Activated naive CD8-positive, alpha-beta T cell treated with anti-CD3 and anti-CD28 coated beads for 36 hours (primary cell): ENCODE measurements at places on chromosomes 6 and 20. TPM values are rescaled to one million over a fixed set of nuclear protein-coding genes. Genes with fewer than 3 reads are reported as not detected.
A peak's percentile ranks its signal among the peaks of the same experiment; 100 is the strongest.

DNA sequence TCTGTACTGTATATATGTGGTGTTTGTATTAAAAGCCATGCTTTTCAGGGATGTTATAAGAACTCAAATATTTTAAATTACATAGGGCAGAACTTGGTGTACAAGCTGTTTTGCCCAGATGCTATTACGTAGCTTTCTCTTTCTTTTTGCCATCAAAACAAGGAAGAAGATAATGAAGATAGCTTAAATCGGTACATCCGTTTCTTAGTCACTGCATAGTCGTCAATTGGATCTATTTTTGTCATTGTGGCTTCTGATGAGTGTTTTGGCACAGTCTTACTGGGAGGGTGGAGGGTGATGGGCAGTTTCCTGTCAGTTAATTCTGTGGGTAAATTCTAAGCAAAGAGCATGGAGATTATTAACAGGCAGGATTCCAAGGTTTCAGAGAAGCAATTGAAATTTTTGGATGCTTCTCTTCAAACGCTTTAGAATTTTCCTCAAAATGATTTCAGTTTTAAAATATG, 649.1 kb upstream of the GJE1 start:
- peak; percentile 39 for DNase-seq

- DNase-seq: no peak
These were observed 4.2 kb downstream of the RAMACL start for GRCh38 chr6:166582258-166582657.

- DNase-seq: no peak
These were observed 24.3 kb upstream of the MRPS10 start for GRCh38 chr6:42241915-42242314.

GRCh38 chr6:158760618-158761250, 58.4 kb downstream of the EZR start:
- no peak for DNase-seq

- no peak for DNase-seq
These were observed 11.4 kb downstream of the MYB start for GRCh38 chr6:135192256-135193174.

DNA sequence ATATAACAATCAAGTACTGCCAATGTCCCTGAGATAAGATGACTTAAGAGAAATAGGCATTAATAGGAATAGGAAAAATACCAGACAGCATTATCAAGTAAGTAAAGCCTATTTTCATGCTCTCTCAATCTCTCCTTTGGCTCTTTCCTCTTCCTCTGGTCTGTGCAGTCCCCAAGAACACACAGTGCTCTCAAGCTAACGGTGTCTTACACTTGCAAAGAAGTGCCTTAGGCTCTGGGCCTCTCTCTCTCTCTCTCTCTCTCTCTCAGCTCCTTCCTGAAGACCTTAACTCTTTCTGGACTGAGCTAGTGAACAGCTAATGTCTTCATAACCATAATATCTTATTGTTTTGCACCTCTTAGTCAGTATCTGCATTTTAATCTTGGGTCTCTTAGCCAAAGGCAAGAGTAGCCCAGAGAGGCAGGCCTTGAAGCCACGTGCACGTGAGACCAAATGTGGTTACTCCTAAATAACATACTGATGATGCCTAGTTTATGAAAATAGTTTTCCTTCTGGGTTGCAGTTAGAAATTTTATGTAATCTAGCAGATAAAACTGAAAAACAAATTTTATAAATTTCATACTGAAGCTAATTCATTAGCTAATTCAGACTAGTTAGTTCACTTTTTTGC, 70.8 kb downstream of the TPD52L1 start:
- DNase-seq: no peak

GRCh38 chr20:44475694-44476560, at the start of gene TTPAL:
Gene TTPAL (plus strand): TSS chr20:44475874. CDS start chr20:44480000, 4,126 bp downstream.
- peak; percentile 95 for DNase-seq

DNA sequence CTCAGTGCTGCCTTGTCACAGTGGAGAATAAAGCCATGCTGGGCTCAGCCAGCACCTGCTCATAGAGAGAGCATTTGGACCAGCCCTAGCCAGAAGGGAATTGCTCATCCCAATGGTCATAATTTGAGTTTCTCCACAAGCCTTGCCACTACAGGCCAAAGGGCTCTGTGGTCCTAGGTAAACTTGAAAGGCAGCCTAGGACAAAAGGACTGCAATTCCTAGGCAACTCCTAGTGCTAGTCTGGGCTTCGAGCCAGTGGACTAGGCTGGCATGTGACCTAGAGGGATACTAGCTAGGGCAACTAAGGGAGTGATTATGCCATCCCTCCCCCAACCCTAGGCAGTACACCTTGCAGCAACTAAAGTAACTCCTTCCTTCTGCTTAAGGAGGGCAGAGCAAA, 516.2 kb downstream of the BCKDHB start:
- no peak for DNase-seq

GRCh38 chr6:166600931-166601330, 14.5 kb upstream of the RAMACL start:
- no peak for DNase-seq

DNA sequence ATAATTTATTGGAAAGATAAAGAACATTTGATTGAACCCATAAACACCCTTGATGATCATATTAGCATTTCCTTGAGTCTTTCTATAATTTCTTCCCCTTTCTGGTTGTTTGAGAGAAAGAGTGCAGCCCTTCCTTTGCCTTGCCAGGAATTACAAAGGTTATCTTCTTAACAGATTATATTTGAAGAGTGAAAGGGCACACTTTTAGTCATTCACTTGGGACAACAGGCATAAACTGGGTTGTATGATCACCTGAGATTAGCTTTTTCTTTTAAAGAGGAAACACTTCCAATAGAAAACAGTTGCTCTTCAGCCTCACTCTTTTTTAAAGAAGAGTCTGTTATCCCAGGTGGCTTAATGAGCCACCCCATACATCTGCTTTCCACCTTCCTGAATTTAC, 295.2 kb downstream of the PHF3 start:
- no peak for DNase-seq

DNA sequence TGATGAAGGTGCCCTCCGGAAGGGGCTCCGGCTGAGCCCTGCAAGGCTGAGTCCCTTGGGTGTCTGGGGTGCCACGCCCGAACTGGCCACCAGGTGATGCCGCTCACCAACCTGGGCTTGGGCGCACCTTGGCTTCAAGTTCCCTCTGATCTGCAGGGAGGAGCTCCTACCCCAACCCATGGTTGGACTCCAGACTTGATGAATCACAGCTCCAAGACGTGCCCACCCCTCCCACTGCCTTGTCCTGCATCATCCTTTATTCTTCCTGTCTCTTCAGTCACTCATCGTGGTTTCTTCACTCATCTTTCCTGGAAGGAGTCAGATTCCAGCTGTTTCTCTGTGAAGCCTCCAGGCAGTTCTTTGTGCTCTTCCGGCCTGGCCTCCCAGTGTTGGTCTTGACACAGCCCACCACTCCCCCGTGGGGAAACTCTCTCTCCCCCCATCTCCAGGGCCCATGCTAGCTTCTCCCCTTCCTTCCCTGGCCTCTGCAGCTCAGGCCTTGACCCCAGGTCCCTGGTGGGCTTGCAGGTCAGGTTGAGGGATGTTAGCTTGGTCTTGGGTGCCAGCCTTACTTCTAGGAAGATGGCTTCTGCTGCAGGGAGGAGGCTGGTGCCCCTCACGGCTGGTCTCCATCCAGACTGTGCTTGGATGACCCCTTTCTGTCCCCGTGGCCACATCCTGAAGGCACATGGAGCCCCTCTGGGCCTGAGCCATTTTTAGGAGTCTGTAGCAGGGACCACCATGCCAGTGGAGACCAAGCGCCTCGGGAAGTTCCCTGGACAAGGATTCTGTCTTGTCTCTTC, 2.6 kb upstream of the ZBP1 start:
- peak; percentile 64 for DNase-seq

- DNase-seq: no peak
These were observed 6.8 kb downstream of the CGA start for GRCh38 chr6:87088076-87088475.

GRCh38 chr6:34246563-34247391, 2.0 kb downstream of the SMIM29 start:
- peak; percentile 66 for DNase-seq

DNA sequence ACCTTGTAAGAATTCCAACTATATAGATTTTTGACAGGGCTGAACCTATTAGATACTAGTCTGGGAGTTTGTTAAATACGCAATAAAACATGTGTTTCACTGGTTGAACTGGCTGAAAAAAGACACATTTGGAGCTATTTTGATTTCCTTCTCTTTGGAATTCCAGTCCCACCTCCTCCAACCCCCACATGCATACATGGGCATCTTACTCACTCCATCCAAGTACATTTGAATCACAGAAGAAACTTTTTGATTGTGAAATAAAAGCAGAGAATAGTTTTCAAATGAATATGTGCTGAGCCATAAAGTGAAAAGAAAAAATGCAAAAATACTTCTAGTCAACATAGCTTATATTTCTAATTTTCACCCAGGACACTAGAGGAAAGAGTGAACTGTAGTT, 33.9 kb upstream of the STXBP5 start:
- no peak for DNase-seq

- no peak for DNase-seq
These were observed 4.8 kb upstream of the IRF4 start for GRCh38 chr6:386688-387266.

DNA sequence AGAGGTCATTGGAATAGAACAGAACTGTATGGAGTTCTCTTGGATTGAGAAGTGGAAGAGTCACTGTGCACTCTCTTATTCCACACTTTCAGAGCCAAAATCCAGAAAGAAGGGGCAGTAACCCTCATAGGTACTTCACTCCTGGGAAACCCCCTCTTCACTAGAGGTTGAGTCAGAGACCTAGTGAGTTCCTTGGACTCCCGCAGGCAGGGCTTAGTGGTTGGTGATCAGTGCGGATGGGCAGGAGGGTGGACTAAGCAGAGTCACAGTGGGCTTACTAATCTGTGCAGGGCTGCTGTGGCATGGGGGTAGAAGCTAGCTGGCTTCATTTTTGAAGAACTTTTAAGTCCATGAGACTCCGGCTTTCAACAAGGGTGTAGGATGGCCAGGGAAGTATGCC, 95.0 kb upstream of the MLN start:
- no peak for DNase-seq

DNA sequence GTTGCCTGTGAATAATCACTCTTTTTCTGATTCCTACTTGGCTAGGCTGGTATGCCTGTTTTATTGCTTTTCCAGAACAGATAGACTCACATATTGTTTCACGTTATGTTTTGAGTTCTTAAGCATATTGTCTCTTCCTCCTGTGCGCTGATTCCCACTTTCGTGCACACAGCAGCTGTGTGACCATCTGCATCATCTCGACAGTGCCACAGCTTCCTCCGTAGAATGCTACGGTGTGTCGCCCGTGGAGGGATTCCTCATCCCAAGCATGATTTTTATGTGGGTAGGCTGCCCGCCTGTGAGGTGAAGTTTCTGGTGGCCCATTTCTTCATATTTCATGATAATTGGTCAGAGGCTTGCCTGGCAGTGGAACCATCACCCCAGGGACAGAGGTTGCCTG, 31.8 kb downstream of the PLCB4 start:
- DNase-seq: no peak

GRCh38 chr6:2750832-2751231, at the start of gene MYLK4:
Gene MYLK4 (minus strand): TSS chr6:2750922. CDS start chr6:2749294, 1,628 bp downstream.
- DNase-seq: no peak

GRCh38 chr20:2363187-2363586, 17.5 kb upstream of the TGM6 start:
- no peak for DNase-seq

DNA sequence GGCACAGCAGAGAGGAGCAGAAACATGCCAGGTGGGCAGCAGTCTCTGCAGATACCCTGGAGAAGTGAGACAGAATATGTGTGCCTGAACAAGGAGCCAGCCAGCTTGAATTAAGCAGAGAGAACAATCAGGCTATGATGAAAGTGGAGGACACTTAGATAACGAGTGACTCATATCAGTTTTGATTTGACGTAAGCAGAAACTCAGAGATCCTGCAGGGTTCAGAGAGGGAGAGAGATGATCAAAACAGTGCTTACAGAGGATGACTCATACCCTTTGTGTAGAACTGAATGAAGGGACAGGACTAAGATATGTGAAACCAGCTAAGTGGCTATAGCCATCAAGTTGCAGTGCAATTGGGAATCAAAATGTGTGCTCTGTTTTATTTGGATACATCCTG, 300.7 kb downstream of the TENT5A start:
- DNase-seq: no peak

The CLIC5 gene
- 0.50 TPM for total RNA-seq

The BRD2 gene
- total RNA-seq: 298 TPM

The CCM2L gene
- not detected for total RNA-seq

The CALHM5 gene
- not detected for total RNA-seq

The FAM184A gene
- 3.7 TPM for total RNA-seq

The GABRR1 gene
- not detected for total RNA-seq

The AURKA gene
- 83.6 TPM for total RNA-seq

The SNAP91 gene
- total RNA-seq: not detected

The NRN1 gene
- total RNA-seq: 10.6 TPM

The YIPF3 gene
- total RNA-seq: 38.2 TPM

The OXT gene
- total RNA-seq: 0.47 TPM

The OTOR gene
- total RNA-seq: not detected
